ENCODE measurements at places on chromosomes 11 and 22. TPM values are rescaled to one million over a fixed set of nuclear protein-coding genes. Genes with fewer than 3 reads are reported as not detected.

DNA sequence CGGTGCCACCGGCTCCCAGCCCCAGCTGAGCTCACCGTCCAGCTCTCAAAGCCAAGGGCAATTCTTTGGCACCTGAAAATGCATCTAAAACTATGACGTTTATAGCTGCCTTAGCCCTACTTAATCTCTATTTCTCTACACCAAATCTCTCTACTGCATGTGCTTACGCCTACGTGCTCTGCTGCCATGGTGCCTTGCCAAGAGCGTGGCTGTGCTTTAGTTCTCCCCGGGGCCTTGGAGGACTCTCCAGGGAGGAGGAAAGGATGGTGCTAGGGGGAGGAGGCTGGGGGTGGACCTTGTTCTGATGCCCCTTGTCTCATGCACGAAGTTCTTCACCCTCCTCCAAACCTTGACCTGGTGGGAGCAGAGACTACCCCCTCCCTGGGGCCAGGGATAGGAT is 9.0 kb upstream of the BID start:
- no peaks in the 10 kb centered on the region for H3K27me3 ChIP-seq
- no peak for DNase-seq
- no peak overlapping the region for H3K4me3 ChIP-seq
- H3K36me3 ChIP-seq = no peaks in the 10 kb centered on the region

GRCh38 chr11:114219559-114220349 is 76.4 kb upstream of the NNMT start:
- H3K4me3 ChIP-seq = no peak overlapping the region
- DNase-seq = peak; percentile 73
- peaks cover 67% of the 10 kb centered on the region for H3K4me1 ChIP-seq
- no peaks in the 10 kb centered on the region for H3K27me3 ChIP-seq

TMEM191B gene
- total RNA-seq = not detected

LRRC56 gene
- total RNA-seq = 0.75 TPM

LRRC75B gene
- 3.2 TPM for total RNA-seq

DNA sequence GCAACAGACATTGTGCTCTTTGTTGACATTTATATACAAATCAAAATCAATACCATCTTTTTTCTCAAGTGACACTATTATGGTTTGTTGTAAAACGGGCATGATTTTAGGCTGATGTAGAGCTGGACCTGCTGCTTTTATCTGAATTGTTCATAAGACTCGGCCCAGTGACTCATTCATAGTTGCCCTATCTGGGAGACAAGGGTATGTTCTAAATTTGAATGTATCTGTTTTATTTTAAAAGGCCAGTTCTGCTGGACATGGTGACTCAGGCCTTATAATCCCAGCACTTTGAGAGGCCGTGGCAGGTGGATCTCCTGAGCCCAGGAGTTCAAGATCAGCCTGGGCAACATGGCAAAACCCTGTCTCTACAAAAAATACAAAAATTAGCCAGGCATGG is 39.3 kb downstream of the CEP295 start:
- no peak overlapping the region for H3K4me3 ChIP-seq
- no peak overlapping the region for H3K27ac ChIP-seq
- no peak for DNase-seq
- no peaks in the 10 kb centered on the region for H3K4me1 ChIP-seq
- no peaks in the 10 kb centered on the region for H3K27me3 ChIP-seq

DNA sequence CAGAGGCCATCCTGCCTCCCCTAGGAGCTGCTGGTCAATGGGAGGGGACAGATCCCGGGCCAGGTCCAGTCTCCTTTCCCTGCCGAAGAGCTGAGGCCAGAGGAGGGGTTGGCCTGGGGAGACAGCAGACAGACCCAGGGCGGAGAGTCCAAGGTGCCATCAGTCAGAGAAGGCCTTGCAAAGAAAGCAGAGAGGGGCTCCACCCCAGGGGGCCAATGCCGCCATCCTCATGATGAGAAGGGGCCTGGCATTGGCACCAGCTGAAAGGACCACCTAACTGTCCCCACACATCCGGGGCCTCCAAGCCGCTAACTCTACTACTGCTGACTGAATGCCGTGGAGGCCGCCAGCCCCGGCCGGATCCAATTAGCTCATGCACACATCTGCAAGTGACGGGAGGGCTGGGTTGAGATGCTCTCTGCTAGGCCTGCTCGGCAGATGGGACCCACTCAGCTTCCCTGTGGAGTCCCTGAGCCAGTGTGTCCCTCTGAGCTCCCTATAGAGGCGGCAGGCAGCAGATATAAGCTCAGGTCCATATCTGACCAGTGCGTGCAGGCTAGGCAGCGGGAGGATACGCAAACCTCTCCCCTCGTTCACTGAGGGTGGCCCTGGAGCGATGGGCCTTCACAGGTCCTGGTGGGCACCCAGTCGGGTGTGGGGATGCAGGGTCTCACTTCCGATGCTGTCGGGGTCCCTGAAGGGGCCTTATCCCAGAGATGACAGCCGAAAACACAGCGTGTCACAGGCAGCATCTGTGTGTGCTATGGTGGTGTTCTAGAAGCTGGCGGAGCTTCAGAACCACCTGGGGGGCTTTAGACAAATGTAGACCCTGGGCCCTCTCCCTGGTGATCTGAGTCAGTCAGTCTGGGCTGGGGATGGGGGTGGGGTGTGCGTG is 183.9 kb downstream of the CTTN start:
- DNase-seq = no peak
- no peak overlapping the region for H3K27ac ChIP-seq

- peak; percentile 43 for DNase-seq
- H3K27ac ChIP-seq = no peak overlapping the region
- H3K4me1 ChIP-seq = no peaks in the 10 kb centered on the region
- H3K36me3 ChIP-seq = no peaks in the 10 kb centered on the region
- no peaks in the 10 kb centered on the region for H3K27me3 ChIP-seq
- H3K4me3 ChIP-seq = no peak overlapping the region
These were observed 769.1 kb upstream of the LUZP2 start for GRCh38 chr11:23727794-23728193.

All from MCF 10A (cell line).